Amniotic stem cell (primary cell): ENCODE measurements at places on chromosomes 6 and 20.

- DNase-seq, result no peak
Measured at GRCh38 chr20:20552076-20552475, 160.4 kb downstream of the RALGAPA2 start.

DNA sequence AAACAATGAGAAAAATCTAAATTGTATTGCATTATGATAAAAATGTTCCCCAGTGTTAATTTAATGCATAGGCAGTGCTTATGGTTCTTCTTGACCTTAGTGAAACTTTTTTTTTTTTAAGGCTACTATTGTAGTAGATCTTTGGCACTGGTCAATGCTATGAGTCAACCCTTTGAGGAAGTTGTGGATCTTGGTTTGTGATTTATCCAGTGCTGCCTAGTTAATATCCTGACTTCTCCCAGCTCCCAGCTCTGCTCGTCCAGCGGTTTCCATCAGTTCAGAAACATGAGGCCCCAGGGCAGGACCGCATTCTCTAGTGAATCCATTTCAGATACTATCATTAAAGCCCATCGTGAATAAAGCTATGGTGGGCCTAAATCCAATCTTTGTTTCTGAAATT lies 364.5 kb upstream of the JARID2 start:
- DNase-seq, result no peak

GRCh38 chr6:39189915-39190544 lies 39.2 kb downstream of the KCNK5 start:
- no peak for DNase-seq

GRCh38 chr6:6804843-6805615 lies 216.5 kb downstream of the LY86 start:
- DNase-seq, result no peak

- no peak for DNase-seq
Measured at GRCh38 chr6:116773886-116774285, 8.4 kb upstream of the FAM162B start.

GRCh38 chr6:131766631-131767030 lies 41.2 kb upstream of the ENPP1 start:
- DNase-seq, result no peak

DNA sequence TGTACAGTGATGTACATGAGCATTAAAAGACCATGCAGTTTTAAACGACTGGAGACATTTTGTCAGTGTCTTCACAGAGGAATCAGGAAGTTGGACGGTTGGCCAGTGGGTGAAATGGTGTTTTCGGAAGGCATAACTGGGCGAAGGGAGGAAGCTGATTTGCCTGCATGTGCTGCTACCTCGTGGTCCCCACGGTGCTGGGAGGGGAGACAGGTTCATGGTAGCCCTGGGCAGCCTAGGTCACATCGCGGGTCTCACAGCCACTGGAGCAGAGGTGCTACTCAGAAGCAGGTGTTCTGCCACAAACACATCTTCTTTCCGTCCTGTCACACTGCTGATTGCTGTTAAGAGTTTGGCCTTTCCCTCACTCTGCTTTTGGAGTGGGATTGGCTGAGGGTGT lies 35.2 kb downstream of the HIVEP1 start:
- DNase-seq, result no peak

DNA sequence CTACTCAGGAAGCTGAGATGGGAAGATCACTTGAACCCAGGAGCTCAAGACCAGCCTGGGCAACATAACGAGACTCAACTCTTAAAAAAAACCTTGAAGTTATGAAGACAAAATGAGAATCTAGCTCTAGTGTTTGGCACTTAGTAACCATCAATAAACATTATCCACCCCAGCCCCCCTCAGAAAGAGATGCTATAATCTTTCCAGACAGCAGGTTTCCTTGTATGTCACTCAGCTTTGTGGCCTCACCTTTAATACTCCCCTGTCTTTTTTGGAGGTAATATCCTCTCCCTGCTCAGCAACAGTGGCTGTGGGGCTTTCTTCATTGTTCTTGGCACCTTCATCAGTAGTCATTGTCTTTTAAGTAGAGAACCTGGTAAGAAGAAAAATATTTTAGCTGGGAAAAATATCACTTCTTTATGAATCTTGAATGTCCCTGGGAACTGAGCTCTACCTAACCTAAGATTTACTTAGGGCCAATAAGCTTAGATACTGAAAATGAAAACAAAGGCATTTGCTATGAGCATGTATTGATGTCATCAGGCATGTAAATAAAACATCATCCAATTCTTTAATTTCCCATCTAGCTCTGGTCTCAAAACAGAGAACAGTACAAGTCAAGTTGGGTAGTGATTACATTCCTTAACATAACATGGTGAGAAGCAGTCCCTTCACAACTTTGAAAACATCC lies 46.1 kb downstream of the FKBP5 start:
- DNase-seq, result no peak

DNA sequence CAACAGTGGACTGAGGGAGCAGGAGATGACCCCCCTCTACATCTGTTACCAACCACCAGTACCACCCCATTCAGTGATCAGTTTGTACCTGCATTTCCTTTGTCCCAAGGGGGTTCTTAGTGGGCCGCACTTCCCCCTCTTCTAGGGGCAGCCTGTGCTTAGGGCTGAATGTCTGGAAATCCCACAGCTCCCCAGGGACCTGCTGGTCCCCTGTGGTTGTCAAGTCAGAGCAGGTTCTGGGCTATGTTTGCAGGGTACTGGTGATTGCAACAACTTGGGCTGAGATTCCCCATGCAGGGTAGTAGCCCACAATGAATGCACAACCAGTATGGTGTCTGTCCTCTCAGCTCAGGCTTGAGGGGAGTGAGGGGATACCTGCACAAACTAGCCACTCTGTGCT lies 39.7 kb upstream of the COL10A1 start:
- DNase-seq, result no peak

DNA sequence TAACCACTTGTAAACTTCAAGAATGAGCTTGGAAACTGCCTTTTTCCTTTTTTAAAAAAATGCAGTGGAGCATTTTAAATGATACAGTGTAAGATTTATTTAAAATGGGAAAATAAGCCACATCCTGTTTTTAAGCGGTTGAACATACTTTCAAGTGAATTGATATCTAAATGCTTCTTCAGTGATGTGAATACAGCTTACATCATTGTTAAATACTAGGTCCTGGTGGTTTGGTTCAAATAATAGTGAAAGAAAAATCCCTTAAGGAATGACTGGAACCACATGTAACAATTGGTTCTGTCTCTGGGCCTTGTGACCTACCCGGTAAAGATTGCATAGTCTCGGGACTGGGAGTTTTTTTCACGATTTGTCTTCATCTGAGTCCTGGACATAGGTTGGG lies 44.2 kb downstream of the BMP6 start:
- no peak for DNase-seq

- no peak for DNase-seq
Measured at GRCh38 chr6:31353384-31353945, 3.5 kb downstream of the HLA-B start.

DNA sequence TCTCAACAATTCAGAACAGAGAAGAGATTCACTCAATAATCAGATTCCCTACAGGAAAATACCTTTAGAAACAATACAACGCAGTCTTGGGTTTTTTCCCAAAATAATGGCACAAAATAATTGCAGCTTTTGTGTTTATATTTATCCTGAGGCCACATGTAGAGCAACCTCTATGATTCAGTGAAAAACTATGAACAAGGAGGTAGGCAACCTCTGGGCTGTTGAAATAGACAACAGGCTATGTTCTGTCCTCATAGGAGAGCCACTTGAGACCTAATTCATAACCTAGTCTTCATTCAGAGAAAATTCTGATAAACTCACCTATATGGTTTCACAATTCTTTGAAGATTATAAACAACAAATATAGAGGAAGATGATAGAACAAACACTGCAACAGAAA lies 118.3 kb downstream of the KHDC1L start:
- DNase-seq, result no peak

DNA sequence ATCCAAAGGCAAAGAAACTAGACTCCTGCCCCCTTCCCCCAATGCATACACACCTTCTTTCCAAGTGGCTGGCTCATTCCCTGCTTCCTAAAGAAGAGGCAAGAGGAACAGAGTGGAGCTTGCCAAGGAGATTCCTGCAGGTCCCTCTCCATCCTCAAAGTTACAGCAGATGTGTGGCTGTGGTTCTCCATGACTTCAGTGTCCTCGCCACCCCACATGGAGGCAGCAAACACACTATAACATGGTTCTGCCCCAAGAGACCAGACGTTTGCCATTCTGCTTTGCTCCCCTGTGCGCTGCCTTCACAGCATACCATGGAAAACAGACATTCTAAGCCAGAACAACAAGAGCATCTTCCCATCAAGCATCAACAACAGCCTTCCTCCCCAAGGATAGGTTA lies 84.4 kb downstream of the BACH2 start:
- no peak for DNase-seq

DNA sequence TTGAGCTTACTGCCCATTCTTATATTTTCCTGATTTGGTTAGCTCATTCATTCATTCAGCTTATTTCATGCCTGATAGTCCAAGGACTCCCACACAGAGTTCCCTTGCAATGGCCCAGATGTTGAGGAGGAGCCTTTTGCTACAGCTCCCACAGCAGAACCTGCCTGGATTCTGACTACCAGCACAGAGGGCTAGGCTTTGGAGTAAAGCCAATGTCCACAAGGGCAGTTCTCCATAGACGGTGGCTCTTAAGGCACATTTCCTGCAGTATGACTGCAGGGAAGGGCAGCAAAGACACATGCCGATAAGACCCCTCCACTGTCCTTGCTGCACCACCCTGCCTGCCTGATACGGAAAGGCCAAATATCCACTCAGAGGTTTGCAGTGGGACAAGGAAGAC lies 112.3 kb upstream of the SYNDIG1 start:
- no peak for DNase-seq

DNA sequence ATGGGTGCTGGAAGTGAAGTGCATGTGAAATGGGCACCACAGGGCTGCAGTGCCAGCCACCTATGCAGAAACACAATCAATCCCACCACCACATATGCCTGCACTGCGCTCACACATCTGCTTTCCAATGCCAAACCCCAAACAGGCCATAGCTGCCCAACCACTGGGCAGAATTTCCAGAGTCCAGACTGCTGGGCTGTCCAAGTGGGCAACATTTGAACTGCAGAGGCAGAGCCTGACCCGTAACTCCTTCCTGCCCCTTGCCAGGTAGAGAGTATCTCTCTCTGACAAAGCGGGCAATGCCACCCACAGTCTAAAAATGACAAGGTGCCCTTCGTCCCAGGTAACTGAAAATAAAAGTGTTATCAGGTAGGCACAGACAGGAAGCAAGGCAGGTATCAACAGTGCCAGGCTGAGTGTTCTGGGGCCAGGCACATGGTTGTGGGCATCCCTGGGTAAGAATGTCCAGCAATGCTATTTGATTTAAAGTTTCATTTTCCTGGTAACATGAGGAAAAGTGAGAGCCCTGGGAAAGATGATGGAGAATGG lies 79.5 kb downstream of the FOXA2 start:
- no peak for DNase-seq

GRCh38 chr20:63441136-63442099 lies 31.0 kb downstream of the KCNQ2 start:
- no peak for DNase-seq

GRCh38 chr6:133833949-133834359 lies 55.0 kb upstream of the TCF21 start:
- DNase-seq, result no peak

GRCh38 chr6:33904050-33904746 lies 100.4 kb upstream of the MLN start:
- DNase-seq, result no peak

DNA sequence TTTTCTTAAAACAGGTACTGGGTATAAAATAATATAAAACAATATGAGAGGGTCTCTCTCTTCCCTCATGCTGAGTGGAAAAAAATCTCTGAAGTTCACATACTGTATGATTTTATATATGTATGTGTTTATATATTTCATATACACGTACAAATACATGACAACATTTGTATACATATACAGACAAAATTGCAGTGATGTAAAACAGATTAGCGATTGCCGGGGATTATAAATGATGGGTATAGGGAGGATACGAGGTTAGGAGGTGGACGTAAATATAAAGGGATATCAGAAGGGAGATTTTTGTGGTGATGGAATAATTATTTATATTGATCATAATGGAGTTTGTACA lies 194.8 kb upstream of the PRSS16 start:
- DNase-seq, result no peak

DNA sequence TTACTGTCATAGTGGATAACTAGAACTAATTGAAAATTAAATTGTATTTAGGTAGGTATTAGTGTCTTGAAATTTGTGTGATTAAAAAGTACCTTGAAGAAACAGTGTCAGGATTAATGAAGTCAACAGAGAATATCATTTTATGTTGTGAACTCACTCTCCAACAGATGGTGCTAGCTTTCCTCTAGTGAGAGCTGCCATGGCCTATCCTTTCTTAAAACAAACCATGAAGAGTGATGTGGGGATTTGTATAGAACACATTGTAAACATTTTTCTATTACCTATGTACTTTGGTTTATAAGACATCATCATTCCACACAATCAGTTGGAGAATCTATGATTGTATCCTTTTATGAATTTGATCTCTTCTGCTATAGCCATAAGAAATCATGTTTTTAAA lies 4.8 kb upstream of the SRSF12 start:
- peak; percentile 24 for DNase-seq

DNA sequence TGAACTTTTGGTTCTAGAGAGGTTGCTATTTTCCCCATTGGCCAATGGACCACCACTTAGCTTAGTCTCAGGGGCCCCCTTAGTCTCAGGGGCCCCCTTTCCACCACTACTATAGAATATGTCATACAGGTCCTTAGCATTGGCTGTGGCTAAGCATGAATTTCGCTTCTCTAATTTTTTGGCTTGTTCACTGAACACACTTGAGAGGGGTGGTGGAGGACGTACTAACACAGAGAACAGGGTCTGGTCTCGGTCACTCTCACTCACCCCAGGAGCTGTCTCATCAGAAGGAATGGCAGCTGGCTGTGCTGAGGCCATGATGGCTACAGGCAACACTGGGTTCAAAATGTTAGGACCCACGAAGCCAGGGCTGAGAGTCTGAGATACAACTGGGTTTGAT lies 30.3 kb downstream of the ZNF318 start:
- no peak for DNase-seq

- no peak for DNase-seq
Measured at GRCh38 chr20:38836991-38837390, 31.5 kb downstream of the PPP1R16B start.

GRCh38 chr6:91142154-91142553 lies 555.3 kb upstream of the MAP3K7 start:
- DNase-seq, result no peak

- no peak for DNase-seq
Measured at GRCh38 chr6:157597461-157598312, 216.7 kb downstream of the ZDHHC14 start.
